ENCODE measurements at places on chromosomes 3 and 15.
A peak's percentile ranks its signal among the peaks of the same experiment; 100 is the strongest.

- ATAC-seq = no peak
- no peaks in the 10 kb centered on the region for H3K27me3 ChIP-seq
- H3K27ac ChIP-seq = no peak overlapping the region
- H3K36me3 ChIP-seq = no peaks in the 10 kb centered on the region
- no peaks in the 10 kb centered on the region for H3K4me1 ChIP-seq
Measured at GRCh38 chr3:154584041-154584440, 154.1 kb upstream of the GPR149 start.

- ATAC-seq = no peak
- H3K4me3 ChIP-seq = no peak overlapping the region
- H3K4me1 ChIP-seq = no peaks in the 10 kb centered on the region
- no peaks in the 10 kb centered on the region for H3K36me3 ChIP-seq
- no peak overlapping the region for H3K27ac ChIP-seq
- no peaks in the 10 kb centered on the region for H3K27me3 ChIP-seq
Measured at GRCh38 chr3:36540888-36541518, 160.7 kb downstream of the STAC start.

DNA sequence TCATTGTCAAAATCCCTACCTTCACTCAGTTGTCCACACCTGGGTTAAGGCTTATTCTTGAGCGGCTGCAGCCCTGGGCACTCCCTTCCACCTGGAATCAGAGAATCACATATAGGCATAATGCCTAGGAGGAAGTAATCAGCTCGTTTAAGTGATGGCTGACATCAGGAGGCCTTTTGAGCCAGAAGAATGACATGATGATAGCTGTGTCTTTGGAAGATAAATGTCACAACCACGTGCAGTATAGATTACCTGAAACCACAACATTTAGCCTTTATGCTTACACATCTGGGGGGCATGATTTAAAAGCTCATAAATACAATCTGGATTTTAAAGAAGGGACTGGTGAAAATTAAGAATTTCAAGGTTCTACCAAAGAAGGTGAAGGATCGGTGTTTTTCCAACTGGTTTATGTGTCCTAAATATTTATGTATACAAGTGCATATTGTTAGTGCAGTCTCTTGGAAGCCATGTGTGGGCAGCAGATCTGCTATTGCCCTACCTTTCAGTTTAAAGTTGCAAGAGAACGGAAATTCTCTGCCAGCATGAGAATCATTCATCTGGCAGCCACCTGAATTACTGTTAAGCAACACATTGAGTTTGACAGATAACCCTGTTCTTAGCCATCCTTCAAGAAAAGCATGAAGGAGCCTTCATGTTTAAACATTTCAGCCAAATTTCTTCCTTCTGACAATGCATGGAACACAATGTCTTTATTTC is 163.4 kb upstream of the NR2E3 start:
- H3K27ac ChIP-seq = no peak overlapping the region
- H3K4me3 ChIP-seq = no peak overlapping the region
- no peaks in the 10 kb centered on the region for H3K36me3 ChIP-seq

GRCh38 chr15:83356501-83357399 is 72.3 kb upstream of the BNC1 start:
- H3K27ac ChIP-seq = no peak overlapping the region
- H3K36me3 ChIP-seq = no peaks in the 10 kb centered on the region

GRCh38 chr3:47418167-47419082 is 37.6 kb downstream of the PTPN23 start:
- H3K4me1 ChIP-seq = peaks cover 49% of the 10 kb centered on the region
- H3K4me3 ChIP-seq = no peak overlapping the region

- no peak for ATAC-seq
- H3K4me3 ChIP-seq = no peak within 1 kb of the TSS
- no peaks in the 10 kb centered on the region for H3K4me1 ChIP-seq
- no peaks in the 10 kb centered on the region for H3K27me3 ChIP-seq
- peaks cover 4% of the 10 kb centered on the region for H3K36me3 ChIP-seq
Measured at GRCh38 chr3:52830535-52831258, at the start of gene ITIH4. Gene ITIH4 (minus strand): TSS chr3:52830672. CDS start chr3:52830642, 30 bp downstream.

GRCh38 chr3:131988209-131988608 is 46.6 kb downstream of the CPNE4 start:
- H3K4me3 ChIP-seq = no peak overlapping the region
- H3K27ac ChIP-seq = no peak overlapping the region
- no peaks in the 10 kb centered on the region for H3K36me3 ChIP-seq
- no peaks in the 10 kb centered on the region for H3K4me1 ChIP-seq

GRCh38 chr3:191263365-191263764 is 64.3 kb downstream of the OSTN start:
- ATAC-seq = peak; percentile 86
- H3K4me3 ChIP-seq = peak overlapping the region; percentile 67
- H3K4me1 ChIP-seq = peaks cover 50% of the 10 kb centered on the region
- peak overlapping the region; percentile 49 for H3K27ac ChIP-seq

- peaks cover 9% of the 10 kb centered on the region for H3K4me1 ChIP-seq
- ATAC-seq = no peak
- H3K4me3 ChIP-seq = no peak overlapping the region
- H3K36me3 ChIP-seq = peaks cover 63% of the 10 kb centered on the region
- no peaks in the 10 kb centered on the region for H3K27me3 ChIP-seq
- H3K27ac ChIP-seq = no peak overlapping the region
Measured at GRCh38 chr3:15217011-15217671, 11.1 kb downstream of the CAPN7 start.

GRCh38 chr3:36597422-36597821 is 166.9 kb downstream of the DCLK3 start:
- H3K4me3 ChIP-seq = no peak overlapping the region
- ATAC-seq = no peak
- H3K27ac ChIP-seq = no peak overlapping the region
- H3K27me3 ChIP-seq = peaks cover 7% of the 10 kb centered on the region
- no peaks in the 10 kb centered on the region for H3K4me1 ChIP-seq

DNA sequence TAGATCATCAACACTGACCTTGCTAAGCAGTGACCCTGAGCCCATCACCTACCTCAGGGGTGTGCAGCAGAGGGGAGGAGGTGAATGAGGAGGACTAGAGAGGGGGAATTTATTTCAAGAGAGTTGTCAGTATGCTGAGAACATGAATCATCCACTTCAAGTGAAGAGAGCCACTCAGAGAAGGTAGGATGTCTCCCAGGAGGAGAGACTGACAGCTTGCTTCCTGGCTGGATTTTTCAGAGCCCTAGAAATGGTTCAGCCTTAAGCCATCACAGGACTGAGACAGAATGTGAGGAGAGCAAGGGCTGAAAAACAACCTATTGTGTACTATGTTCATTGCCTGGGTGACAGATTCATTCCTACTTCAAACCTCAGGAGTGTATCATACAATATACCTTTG is 34.8 kb downstream of the CCNL1 start:
- no peak overlapping the region for H3K4me3 ChIP-seq
- H3K4me1 ChIP-seq = peaks cover 27% of the 10 kb centered on the region
- H3K36me3 ChIP-seq = no peaks in the 10 kb centered on the region
- no peak overlapping the region for H3K27ac ChIP-seq
- ATAC-seq = no peak
- no peaks in the 10 kb centered on the region for H3K27me3 ChIP-seq

DNA sequence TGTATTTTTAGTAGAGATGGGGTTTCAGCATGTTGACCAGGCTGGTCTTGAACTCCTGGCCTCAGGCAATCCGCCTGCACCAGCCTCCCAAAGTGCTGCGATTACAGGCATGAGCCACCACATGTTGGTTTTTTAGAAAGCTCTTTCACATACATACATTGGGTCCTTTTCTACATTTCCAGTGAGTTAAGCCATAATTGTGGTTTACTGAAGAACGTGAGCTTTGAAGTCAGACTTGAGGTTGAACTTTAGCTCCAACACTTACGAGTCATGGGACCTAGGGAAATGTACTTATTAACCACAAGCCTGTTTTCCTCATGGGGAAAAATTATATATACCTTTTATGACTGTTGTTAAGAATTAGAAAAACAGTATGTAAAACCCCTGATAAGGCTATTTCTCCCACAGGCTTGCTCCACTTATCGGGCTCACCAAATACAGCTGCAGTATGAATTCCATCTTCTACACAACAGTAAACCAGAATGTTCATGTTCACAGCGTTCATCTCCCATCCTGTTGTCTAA is 39.0 kb downstream of the GPR160 start:
- no peak overlapping the region for H3K27ac ChIP-seq
- no peak overlapping the region for H3K4me3 ChIP-seq
- no peak for ATAC-seq
- peaks cover 35% of the 10 kb centered on the region for H3K36me3 ChIP-seq
- no peaks in the 10 kb centered on the region for H3K27me3 ChIP-seq

GRCh38 chr3:74027121-74027520 is 402.4 kb upstream of the PDZRN3 start:
- H3K36me3 ChIP-seq = no peaks in the 10 kb centered on the region

GRCh38 chr3:117822416-117822815 is 1112.8 kb downstream of the TUSC7 start:
- H3K4me3 ChIP-seq = no peak overlapping the region
- H3K27me3 ChIP-seq = no peaks in the 10 kb centered on the region
- ATAC-seq = no peak
- no peaks in the 10 kb centered on the region for H3K36me3 ChIP-seq

DNA sequence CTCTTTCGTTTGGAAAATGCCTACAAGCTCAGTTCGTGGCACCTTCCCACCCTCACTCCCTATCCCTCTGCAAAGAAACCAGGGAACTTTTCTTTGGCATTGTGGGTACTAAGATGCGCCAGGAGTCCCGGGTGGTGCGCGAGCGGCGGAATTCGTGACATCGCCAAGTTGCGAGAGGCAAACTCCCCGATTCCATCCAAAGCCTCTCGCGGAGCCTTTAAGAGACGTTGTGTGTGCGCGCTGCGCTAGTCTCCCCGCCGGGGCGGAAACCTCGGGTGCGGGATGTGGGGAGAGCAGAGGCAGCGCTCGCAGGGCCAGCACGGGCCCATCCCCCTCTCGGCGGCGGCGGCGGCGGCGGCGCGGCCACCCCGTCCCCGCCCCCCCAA is 443 bp upstream of the NR2F2 start:
- H3K4me3 ChIP-seq = peak overlapping the region; percentile 54
- H3K36me3 ChIP-seq = no peaks in the 10 kb centered on the region
- H3K27me3 ChIP-seq = peaks cover 91% of the 10 kb centered on the region
- no peak for ATAC-seq

- H3K4me3 ChIP-seq = no peak overlapping the region
- H3K27me3 ChIP-seq = no peaks in the 10 kb centered on the region
- no peak overlapping the region for H3K27ac ChIP-seq
- no peaks in the 10 kb centered on the region for H3K36me3 ChIP-seq
- no peak for ATAC-seq
- peaks cover 28% of the 10 kb centered on the region for H3K4me1 ChIP-seq
Measured at GRCh38 chr3:59391131-59391530, 341.3 kb upstream of the CFAP20DC start.

- no peaks in the 10 kb centered on the region for H3K36me3 ChIP-seq
- H3K27ac ChIP-seq = peak overlapping the region; percentile 100
- ATAC-seq = no peak
- peaks cover 54% of the 10 kb centered on the region for H3K4me1 ChIP-seq
- H3K4me3 ChIP-seq = peak overlapping the region; percentile 86
- H3K27me3 ChIP-seq = no peaks in the 10 kb centered on the region
Measured at GRCh38 chr3:33437556-33438283, 2.5 kb downstream of the UBP1 start.

DNA sequence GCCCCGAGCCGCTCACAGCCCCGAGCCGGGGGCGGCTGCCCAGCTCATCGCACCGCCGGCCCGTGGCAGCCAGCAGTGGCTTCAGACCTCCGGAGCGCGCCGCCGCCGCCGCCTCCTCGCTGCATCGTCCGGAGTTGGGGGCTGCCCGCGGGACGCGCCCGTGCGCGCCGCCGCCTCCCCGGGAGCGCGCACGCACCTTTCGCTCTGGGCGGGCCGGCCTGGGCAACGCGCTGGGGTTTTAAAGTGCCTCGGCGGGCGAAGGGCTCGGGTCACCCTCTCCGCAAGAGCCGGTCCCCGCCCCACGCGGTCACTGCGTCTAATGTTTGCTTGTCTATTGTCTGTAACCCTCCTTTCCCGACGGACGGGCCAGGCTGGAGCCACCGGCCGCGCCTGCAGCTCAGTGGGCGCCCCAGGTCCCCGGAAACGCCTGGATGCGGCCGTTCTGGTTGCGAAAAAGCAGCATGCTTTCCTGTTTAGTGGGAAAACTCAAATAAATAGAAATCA is at the start of gene RYK:
Gene RYK, minus strand, starts transcription at position 143 of the 504 bp plus-strand sequence. CDS start 205 bp downstream, outside the sequence.
- peak within 1 kb of the TSS; percentile 86 for H3K27ac ChIP-seq
- H3K27me3 ChIP-seq = no peaks in the 10 kb centered on the region
- H3K4me3 ChIP-seq = peak within 1 kb of the TSS; percentile 99
- ATAC-seq = peak; percentile 93
- H3K4me1 ChIP-seq = peaks cover 70% of the 10 kb centered on the region
- H3K36me3 ChIP-seq = peaks cover 8% of the 10 kb centered on the region

- no peaks in the 10 kb centered on the region for H3K27me3 ChIP-seq
- peak overlapping the region; percentile 66 for H3K4me3 ChIP-seq
- ATAC-seq = peak; percentile 91
- peak overlapping the region; percentile 90 for H3K27ac ChIP-seq
- peaks cover 48% of the 10 kb centered on the region for H3K4me1 ChIP-seq
Measured at GRCh38 chr3:170056710-170057454, 19.1 kb downstream of the GPR160 start.

GRCh38 chr15:77631745-77632533 is 773 bp downstream of the LINGO1 start:
- peak overlapping the region; percentile 26 for H3K4me3 ChIP-seq
- H3K36me3 ChIP-seq = no peaks in the 10 kb centered on the region
- ATAC-seq = no peak

- H3K27me3 ChIP-seq = no peaks in the 10 kb centered on the region
- H3K4me3 ChIP-seq = no peak overlapping the region
- peaks cover 54% of the 10 kb centered on the region for H3K36me3 ChIP-seq
Measured at GRCh38 chr15:67632261-67632660, 89.8 kb downstream of the MAP2K5 start.

- peak; percentile 94 for ATAC-seq
- no peaks in the 10 kb centered on the region for H3K36me3 ChIP-seq
- H3K27ac ChIP-seq = peak overlapping the region; percentile 76
- peak overlapping the region; percentile 45 for H3K4me3 ChIP-seq
Measured at GRCh38 chr3:192494174-192494573, 233.2 kb downstream of the FGF12 start.

- no peak overlapping the region for H3K4me3 ChIP-seq
- H3K27ac ChIP-seq = no peak overlapping the region
Measured at GRCh38 chr15:81502439-81502838, 128.4 kb upstream of the TMC3 start.

DNA sequence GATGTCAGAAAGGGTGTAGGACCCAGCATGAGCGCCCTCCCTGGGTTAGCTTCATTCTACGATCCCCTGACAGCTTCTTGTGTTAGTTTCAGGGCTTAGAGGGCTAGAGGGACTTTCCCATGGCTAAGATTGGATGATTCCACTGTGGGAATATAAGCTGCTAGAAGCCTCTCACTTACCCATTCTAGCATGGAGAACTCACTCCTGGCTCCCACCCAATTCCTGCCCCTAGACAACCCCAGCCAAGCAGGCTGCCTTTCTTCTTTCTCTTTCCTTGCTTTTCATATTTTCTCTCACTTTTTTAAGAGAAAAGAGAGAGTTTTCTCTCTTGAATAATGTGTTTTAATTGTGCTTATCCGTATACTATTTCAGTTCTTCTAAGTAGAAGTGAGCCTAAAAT is 335.1 kb upstream of the CNTN6 start:
- H3K27me3 ChIP-seq = no peaks in the 10 kb centered on the region
- no peaks in the 10 kb centered on the region for H3K4me1 ChIP-seq
- ATAC-seq = no peak
- H3K36me3 ChIP-seq = no peaks in the 10 kb centered on the region
- no peak overlapping the region for H3K4me3 ChIP-seq
- H3K27ac ChIP-seq = no peak overlapping the region

- no peaks in the 10 kb centered on the region for H3K4me1 ChIP-seq
- no peak overlapping the region for H3K27ac ChIP-seq
- no peaks in the 10 kb centered on the region for H3K36me3 ChIP-seq
Measured at GRCh38 chr3:144831955-144832716, 860.5 kb downstream of the DIPK2A start.

All from stimulated activated memory B cell treated with anti-CD40 and anti-IgM and Interleukin-4, amounts not matched to agents 10 μg/mL and 1 μg/mL and 100 μg/mL, for 72 hours (primary cell).